Left ventricle myocardium inferior (tissue), 1 donor: ENCODE measurements at places on chromosomes 7 and 10. TPM values are rescaled to one million over a fixed set of nuclear protein-coding genes. Genes with fewer than 3 reads are reported as not detected.

The ASAH2 gene
- total RNA-seq, result not detected

The LMOD2 gene
- total RNA-seq, result 888 TPM

The RP9 gene
- total RNA-seq, result 20.2 TPM

The SLC26A3 gene
- total RNA-seq, result 0.33 TPM

The UNCX gene
- total RNA-seq, result not detected

The OR6V1 gene
- total RNA-seq, result not detected

The HTR5A gene
- total RNA-seq, result not detected

The SLC26A4 gene
- 0.41 TPM for total RNA-seq

The H2AZ2 gene
- 265 TPM for total RNA-seq

The CDH23 gene
- 4.5 TPM for total RNA-seq

DNA sequence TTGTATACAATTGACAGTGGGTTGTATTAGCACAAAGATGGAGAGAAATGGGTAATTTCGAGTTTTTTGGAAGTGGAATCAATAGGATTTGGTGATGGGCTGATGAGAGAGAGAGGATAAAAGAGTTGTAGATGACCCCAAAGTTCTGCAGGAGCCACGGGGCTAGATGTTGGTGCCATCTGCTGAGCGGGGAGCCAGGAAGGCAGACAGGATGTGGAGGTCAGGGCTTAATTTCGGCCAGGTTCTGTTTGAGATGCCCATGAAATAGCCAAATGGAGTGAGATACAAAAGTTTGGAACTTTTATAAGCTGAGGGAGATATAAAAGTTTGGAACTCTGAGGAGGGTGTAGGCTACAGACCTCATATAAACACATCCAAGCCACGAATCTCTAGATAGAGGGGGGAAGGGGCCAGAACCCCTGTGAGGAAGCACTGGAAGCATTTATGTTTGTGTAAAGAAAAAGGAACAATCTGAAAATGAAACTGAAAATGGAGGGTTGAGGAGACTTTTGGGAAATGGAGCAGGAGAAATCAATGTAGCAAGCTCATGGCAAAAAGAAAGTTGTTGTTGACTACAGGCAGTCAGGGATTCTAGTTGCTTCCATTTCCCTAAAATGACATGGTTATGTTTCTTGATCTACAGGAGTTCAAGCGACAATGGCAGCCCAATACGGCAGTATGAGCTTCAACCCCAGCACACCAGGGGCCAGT is 2.2 kb downstream of the GIMAP4 start:
- no peak for DNase-seq
- peak overlapping the region; percentile 70 for H3K4me3 ChIP-seq
- H3K4me1 ChIP-seq, result peaks cover 28% of the 10 kb centered on the region
- H3K27me3 ChIP-seq, result no peaks in the 10 kb centered on the region
- peaks cover 46% of the 10 kb centered on the region for H3K36me3 ChIP-seq

DNA sequence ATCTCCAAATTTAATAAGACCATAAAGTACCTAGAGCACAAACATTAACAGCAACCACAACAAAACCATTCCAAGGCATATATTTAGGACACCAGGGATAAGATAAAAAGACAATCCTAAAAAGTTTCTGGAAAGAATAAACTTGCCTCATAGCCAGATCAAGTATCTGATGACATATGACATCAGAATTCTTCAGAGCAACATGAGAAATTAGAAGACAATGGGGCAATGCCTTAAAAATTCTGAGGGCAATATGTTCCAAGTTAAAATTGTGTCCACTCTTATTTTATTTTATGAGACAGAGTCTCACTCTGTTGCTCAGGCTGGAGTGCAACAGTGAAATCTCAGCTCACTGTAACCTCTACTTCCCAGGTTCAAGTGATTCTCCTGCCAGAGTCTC is 2.8 kb downstream of the EFCAB10 start:
- H3K27ac ChIP-seq, result no peak overlapping the region
- no peak overlapping the region for H3K4me3 ChIP-seq
- no peaks in the 10 kb centered on the region for H3K36me3 ChIP-seq
- no peak for DNase-seq
- peaks cover 7% of the 10 kb centered on the region for H3K4me1 ChIP-seq
- peaks cover 15% of the 10 kb centered on the region for H3K27me3 ChIP-seq

DNA sequence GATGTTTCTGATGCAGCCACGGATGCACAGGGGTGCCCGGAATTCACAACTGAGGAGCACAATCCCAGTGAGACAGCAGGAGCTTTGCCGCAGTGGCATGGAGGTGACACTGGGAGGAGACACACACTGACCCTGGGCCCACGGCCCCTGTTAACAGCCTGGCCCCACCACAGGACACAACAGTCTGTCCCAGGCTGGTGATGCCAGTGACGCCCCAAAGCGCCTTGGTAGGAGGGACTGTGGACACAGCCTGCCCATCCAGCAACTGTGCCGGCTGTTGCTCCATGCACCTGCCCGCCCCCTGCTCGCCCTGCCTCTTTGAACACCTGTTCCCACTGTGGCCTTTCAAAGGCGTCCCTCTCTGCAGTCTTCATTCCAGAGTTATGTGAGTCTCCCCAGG is 49.8 kb downstream of the KLF6 start:
- no peak for DNase-seq
- no peak overlapping the region for H3K4me3 ChIP-seq
- H3K27ac ChIP-seq, result no peak overlapping the region
- H3K4me1 ChIP-seq, result no peaks in the 10 kb centered on the region
- H3K36me3 ChIP-seq, result no peaks in the 10 kb centered on the region
- H3K27me3 ChIP-seq, result no peaks in the 10 kb centered on the region

GRCh38 chr10:107583974-107584373 is 419.5 kb upstream of the SORCS1 start:
- no peak for DNase-seq
- H3K36me3 ChIP-seq, result no peaks in the 10 kb centered on the region
- H3K4me1 ChIP-seq, result no peaks in the 10 kb centered on the region
- H3K27ac ChIP-seq, result no peak overlapping the region
- H3K27me3 ChIP-seq, result no peaks in the 10 kb centered on the region
- no peak overlapping the region for H3K4me3 ChIP-seq

DNA sequence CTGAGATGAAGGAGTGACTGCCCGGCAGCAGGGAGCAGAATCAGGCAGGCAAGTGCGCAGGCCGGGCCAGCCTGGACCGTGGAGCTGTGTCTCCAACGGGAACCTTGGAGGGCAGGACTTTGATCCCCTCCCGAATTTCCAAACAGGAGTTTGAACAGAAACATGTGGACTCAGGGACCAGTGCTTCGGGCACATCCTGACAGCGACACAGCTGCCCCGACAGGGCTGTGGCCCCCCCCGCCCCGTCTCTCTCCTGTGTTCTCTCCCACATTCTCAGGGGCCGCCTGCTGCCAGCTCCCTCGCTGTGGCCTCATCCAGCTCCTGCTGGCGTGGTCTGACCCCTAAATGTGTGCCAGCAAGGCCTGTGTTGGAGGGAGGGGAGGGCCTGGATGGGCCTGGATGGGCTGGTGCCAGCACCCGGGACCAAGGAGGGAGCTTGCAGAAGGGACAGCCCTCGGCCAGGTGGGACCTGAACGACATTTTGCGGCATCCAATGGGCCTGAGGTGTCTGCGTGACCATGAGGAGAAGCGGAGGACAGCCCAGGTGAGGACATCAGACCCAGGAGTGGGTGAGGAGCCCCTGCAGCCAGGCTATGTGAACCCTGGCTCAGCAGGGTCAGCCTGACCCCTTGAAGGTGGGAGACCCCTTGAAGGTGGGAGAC is 222.9 kb downstream of the DNAJB6 start:
- H3K36me3 ChIP-seq, result no peaks in the 10 kb centered on the region
- no peak for DNase-seq
- H3K4me3 ChIP-seq, result no peak overlapping the region
- H3K4me1 ChIP-seq, result no peaks in the 10 kb centered on the region

DNA sequence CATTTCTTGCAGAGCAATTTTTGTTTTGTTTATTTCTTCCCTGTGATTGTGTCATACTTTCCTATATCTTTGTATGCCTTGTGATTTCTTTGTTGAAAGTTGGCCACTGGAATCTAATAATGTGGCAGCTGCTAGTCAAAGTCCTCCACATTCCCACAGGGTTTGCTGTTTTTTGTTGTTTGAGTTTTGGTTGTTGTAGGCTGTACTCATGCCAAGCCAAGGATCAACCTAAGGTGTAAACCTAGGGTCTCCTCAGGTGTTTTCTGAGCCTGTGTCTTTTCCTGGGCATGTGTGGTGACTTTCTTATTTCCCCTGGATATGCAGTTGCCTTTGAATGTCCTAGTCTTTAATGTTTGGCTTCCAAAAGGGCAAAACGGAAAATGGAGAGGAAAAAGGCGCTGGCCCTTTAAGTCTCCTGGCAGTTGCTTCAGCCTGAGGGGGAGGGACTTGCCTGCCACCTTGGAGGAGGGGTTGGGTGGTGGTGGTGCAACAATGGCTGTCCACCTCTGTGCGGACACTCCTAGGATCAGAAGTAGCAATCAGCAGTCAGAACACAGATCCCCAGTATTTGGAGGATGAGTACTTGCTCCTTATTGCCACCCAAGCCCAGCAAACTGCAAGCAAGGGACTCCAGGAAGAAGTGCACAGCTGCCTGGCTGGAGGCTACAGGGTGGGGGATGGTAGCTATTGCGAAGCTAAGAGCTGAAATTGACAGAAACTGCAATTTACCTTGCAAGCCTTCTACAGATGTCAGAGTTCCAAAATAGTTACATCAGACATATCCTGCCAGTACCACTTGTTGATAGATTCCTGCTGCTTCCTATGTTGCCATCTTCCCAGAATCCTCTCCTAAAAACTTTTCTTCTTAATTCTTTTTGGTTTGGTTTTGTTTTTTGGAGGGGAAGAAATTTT is 5.6 kb upstream of the ZNF518A start:
- H3K4me3 ChIP-seq, result peak overlapping the region; percentile 29
- no peaks in the 10 kb centered on the region for H3K36me3 ChIP-seq
- H3K27ac ChIP-seq, result no peak overlapping the region
- H3K4me1 ChIP-seq, result peaks cover 4% of the 10 kb centered on the region

DNA sequence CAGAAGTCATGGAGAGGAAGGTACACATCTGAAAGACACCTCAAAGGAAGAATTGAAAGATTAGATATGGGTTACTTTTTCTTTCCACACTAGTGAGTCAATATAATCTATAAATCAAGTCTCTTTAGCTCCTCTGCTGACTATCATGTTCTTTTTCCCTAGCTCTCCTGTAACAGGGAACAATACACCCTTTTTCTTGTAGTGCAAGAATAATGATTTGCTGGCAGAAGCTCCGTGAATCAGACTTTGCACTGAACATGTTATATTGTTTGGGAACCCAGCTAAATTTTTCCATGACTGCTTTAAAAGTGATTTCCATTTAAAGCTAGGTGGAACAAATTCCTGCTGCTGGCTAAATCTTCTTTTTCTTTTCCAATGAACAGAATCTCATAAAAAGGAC is 756.6 kb upstream of the C7orf33 start:
- H3K4me3 ChIP-seq, result no peak overlapping the region
- no peak for DNase-seq
- no peaks in the 10 kb centered on the region for H3K4me1 ChIP-seq
- H3K27me3 ChIP-seq, result no peaks in the 10 kb centered on the region
- H3K36me3 ChIP-seq, result no peaks in the 10 kb centered on the region

GRCh38 chr7:158049271-158049670 is 538.4 kb downstream of the PTPRN2 start:
- H3K27me3 ChIP-seq, result peaks cover 29% of the 10 kb centered on the region
- H3K36me3 ChIP-seq, result no peaks in the 10 kb centered on the region
- H3K4me3 ChIP-seq, result no peak overlapping the region
- H3K4me1 ChIP-seq, result no peaks in the 10 kb centered on the region
- H3K27ac ChIP-seq, result no peak overlapping the region

GRCh38 chr10:60905580-60905979 is 38.4 kb downstream of the RHOBTB1 start:
- H3K36me3 ChIP-seq, result peaks cover 5% of the 10 kb centered on the region
- H3K4me1 ChIP-seq, result peaks cover 86% of the 10 kb centered on the region
- no peaks in the 10 kb centered on the region for H3K27me3 ChIP-seq
- peak; percentile 68 for DNase-seq
- H3K4me3 ChIP-seq, result no peak overlapping the region

DNA sequence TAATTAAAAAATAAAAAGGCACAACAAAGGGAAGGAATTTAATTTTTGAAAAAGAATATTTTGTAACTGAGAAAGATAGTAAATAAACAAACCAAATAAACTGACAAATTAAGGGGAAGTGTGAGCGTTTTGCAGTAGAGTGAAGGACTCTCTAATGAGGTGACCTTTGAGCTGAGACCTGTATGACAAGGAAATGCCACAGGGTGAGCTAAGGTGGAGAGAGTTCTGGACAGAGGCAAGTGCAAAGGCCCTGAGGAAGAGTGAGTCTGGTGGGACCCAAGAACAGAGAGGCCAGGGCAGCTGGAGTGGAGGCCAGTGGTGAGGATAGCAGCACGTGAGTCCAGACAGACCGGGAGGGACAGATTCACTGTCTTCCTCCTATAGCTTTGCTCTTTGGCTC is 179.4 kb downstream of the CACNB2 start:
- H3K36me3 ChIP-seq, result no peaks in the 10 kb centered on the region
- H3K4me3 ChIP-seq, result no peak overlapping the region
- no peaks in the 10 kb centered on the region for H3K27me3 ChIP-seq
- no peak overlapping the region for H3K27ac ChIP-seq
- H3K4me1 ChIP-seq, result peaks cover 10% of the 10 kb centered on the region

- no peak for DNase-seq
- H3K4me3 ChIP-seq, result no peak overlapping the region
- H3K36me3 ChIP-seq, result no peaks in the 10 kb centered on the region
Observed at GRCh38 chr7:37040330-37040729, 316.0 kb upstream of the AOAH start.

- no peak for DNase-seq
- H3K4me1 ChIP-seq, result no peaks in the 10 kb centered on the region
- no peaks in the 10 kb centered on the region for H3K27me3 ChIP-seq
- H3K27ac ChIP-seq, result no peak overlapping the region
Observed at GRCh38 chr7:83524277-83525075, 124.5 kb downstream of the SEMA3E start.

DNA sequence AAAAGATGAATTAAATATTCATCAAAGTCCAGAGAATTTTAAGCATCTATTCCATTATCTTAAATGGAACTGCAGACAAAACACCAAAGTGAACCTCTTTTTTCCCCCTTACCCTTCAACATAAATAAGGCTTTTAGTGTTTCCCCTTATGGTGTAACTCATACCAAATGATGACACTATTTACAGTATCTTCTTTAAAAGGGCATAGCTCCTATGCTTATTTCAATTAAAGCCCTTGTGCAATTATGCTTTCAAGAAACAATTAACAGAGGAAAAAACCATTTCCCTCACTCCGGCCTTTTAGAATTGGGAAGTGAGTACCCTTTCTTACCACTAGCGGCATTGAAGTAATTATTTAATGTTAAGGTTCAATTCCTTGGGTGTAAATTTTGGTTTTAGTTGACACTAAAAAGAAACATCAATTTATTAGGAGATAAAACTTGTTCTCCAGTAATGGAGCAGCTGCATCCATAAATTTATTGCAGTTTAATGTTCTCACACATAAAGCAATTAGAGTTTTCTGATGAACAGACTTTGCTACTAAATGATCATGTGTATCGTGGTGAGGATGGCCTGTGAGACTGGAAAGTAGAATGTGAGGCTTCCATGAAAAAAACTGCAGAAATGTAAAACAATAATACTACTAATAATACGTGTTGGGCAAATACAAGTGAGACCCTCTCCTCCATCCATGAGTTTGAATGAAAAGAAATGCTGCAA is 661.3 kb downstream of the PARD3 start:
- H3K27me3 ChIP-seq, result no peaks in the 10 kb centered on the region
- no peak for DNase-seq
- H3K36me3 ChIP-seq, result no peaks in the 10 kb centered on the region
- H3K27ac ChIP-seq, result no peak overlapping the region
- H3K4me1 ChIP-seq, result no peaks in the 10 kb centered on the region
